Stimulated activated CD4-positive, alpha-beta T cell treated with anti-CD3 and anti-CD28 coated beads, Interleukin-1b, Interleukin-23, amount 100 ng/mL, for 24 hours (primary cell): ENCODE measurements at places on chromosomes 2 and 18.

- peak; percentile 76 for DNase-seq
Observed at GRCh38 chr2:231601356-231602229, 8.9 kb downstream of the TEX44 start.

- no peak for DNase-seq
Observed at GRCh38 chr2:10048501-10049171, 5.3 kb downstream of the KLF11 start.

DNA sequence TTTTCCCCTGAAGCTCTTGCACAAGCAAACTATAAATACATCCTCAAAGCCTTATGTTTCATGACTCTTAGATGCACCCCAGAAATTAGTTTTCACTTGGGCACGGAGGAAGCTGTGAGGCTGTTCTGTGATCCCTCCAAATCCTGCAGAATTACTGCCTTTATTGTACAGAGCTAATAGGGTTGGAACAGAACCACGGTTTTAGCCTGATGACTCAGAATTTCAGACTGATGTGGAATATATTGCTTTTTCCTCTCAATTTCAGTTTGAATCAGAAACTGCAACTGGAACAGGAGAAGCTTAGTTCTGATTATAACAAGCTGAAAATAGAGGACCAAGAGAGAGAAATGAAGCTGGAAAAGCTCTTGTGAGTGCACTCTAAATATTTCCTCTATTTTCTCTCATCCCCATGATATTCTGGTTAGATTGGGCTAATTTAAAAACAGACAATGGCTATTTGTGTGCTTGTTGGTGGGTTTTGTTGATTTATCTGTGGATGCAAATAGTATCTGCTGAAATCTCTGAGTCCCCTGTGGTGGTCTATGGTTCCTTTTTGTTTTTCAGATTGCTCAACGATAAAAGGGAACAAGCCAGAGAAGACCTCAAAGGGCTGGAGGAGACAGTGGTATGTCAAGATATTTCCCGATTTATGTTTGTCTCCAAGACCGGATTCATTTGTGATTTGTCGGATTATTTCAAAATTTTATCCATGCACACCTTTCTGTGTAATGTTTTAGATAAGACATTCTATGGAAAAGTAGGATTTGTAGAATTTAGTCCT lies 38.2 kb upstream of the LYPD6B start:
- DNase-seq, result no peak

- DNase-seq, result no peak
Observed at GRCh38 chr2:19369341-19369955, 11.0 kb upstream of the OSR1 start.

DNA sequence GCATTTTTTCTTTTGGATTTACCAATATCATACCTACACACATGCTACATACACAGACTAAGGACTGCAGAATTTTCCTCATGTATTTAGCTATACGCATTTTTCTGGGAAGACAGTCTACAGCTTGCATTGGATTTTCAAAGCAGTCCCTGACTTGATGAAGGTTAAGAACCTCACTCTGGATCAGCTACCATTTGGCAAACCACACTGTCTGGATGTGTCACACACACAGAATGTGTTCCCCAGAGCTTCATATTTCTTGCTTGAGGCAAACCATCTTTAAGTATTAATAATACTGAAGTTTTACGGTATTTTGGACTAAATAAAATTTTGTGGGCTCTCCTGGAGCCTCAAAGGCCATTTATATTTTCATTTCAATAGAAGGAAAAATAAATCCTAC lies 102.3 kb downstream of the TCF4 start:
- no peak for DNase-seq

DNA sequence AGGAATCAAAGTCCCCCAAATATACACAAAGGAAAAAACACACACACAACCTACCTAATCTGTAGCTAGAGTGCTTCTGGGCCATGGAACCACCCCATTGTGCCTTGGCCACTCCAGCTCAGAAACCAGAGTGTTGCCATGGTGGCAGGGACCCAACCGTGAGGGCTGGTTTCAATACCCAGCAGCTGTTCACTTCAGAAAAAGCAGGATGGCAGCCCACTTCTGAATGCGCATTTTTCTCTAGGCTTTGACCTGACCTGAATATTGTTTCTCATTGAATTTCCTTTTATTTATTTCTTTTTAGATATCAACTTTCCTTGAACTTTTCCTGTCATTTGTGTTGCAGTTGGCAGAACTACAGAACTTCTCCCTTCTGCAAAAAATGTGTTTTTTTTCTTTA lies 43.0 kb upstream of the EHBP1 start:
- no peak for DNase-seq

- no peak for DNase-seq
Observed at GRCh38 chr2:163736433-163737189, 803 bp upstream of the FIGN start.
